ENCODE measurements at places on chromosomes 11 and 22. TPM values are rescaled to one million over a fixed set of nuclear protein-coding genes. Genes with fewer than 3 reads are reported as not detected.
A peak's percentile ranks its signal among the peaks of the same experiment; 100 is the strongest.

The OTOG gene
- not detected for total RNA-seq

The SMCO4 gene
- total RNA-seq: 2.9 TPM

The TESMIN gene
- 1.0 TPM for total RNA-seq

The BAD gene
- 40.4 TPM for total RNA-seq

The TEX54 gene
- total RNA-seq: not detected

The RTN4R gene
- not detected for total RNA-seq

The SERPIND1 gene
- total RNA-seq: not detected

- H3K4me1 ChIP-seq: peaks cover 67% of the 10 kb centered on the region
- peak overlapping the region; percentile 84 for H3K4me3 ChIP-seq
- H3K27ac ChIP-seq: peak overlapping the region; percentile 82
- peaks cover 8% of the 10 kb centered on the region for H3K36me3 ChIP-seq
- DNase-seq: no peak
These were observed 621 bp downstream of the TSPO start for GRCh38 chr22:43152003-43152356.

DNA sequence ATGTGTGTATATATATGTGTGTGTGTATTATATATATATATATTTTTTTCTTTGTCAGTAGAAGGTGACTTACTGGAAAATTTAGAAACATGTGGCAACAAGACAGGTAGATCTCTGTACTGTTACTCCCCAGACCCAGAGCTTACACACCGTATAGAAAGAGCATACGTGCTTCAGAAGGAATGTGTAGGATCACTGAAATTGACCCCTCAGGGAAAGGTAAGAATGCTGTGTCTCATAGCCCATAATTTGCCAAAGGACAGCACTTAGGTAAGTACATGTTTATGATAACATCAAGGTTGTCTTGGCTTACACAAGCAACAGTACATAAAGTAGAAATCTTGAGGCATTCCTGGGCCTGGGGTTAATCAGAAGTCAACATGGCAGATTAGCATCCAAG is 54.2 kb upstream of the PDE3B start:
- no peak overlapping the region for H3K27ac ChIP-seq
- no peaks in the 10 kb centered on the region for H3K4me1 ChIP-seq
- H3K4me3 ChIP-seq: no peak overlapping the region
- no peaks in the 10 kb centered on the region for H3K27me3 ChIP-seq

- no peaks in the 10 kb centered on the region for H3K36me3 ChIP-seq
- DNase-seq: no peak
- H3K27ac ChIP-seq: no peak overlapping the region
- H3K4me3 ChIP-seq: no peak overlapping the region
- no peaks in the 10 kb centered on the region for H3K4me1 ChIP-seq
These were observed 23.3 kb downstream of the WT1 start for GRCh38 chr11:32411942-32412615.

GRCh38 chr11:132851247-132851646 is 681.1 kb downstream of the OPCML start:
- DNase-seq: no peak
- no peaks in the 10 kb centered on the region for H3K27me3 ChIP-seq
- no peaks in the 10 kb centered on the region for H3K36me3 ChIP-seq
- no peak overlapping the region for H3K27ac ChIP-seq

GRCh38 chr11:73554671-73555320 is 43.1 kb downstream of the FAM168A start:
- no peak overlapping the region for H3K4me3 ChIP-seq
- DNase-seq: no peak

DNA sequence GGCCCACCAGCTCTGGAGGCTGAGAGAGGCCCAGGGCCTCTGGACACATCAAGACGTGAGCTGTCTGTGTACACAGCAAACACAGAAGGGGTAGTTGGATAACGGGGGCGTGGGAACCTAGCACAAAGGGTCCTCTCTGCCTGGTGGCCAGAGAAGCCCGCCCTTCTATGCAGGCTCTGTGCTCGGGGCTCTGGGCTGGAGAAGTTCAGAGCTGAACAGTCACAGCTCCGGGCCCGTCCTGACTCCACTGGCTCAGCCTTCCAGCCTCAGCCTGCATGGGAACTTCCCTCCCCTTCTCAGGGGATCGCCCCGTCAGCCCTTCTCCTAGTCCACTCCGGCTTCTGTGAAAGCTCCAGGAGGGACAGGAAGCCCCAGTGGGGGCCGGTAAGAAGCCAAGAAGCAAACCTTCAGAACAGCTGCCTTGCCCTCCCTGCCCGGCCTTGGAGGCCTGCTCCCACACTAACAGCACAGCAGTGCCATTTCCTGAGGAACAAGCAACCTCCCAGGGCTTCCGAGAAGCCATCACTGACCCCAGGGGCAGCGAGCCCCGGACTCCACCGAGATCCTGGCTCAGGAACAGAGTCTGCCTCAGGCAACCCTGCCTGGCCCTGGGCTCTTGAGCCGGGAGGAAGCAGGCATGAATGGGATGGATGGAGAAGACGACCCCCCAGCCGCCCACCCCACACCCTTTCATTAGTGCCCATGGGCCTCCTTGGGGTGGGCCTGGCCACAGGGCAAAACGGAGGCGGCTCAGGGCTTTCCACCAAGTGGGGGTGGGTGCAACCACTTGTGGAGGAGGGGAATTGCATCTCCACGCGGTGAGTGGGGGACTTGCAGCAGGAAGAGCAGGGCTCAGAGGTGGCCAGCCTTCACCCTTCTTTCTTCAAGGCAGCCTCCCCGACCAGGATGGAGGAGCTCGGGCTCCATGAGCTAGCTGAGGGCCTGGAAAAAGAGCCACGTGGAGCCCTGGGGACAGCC is 119.8 kb downstream of the ST3GAL4 start:
- DNase-seq: peak; percentile 43
- H3K27ac ChIP-seq: no peak overlapping the region
- no peak overlapping the region for H3K4me3 ChIP-seq
- peaks cover 2% of the 10 kb centered on the region for H3K4me1 ChIP-seq
- H3K27me3 ChIP-seq: no peaks in the 10 kb centered on the region
- H3K36me3 ChIP-seq: no peaks in the 10 kb centered on the region

DNA sequence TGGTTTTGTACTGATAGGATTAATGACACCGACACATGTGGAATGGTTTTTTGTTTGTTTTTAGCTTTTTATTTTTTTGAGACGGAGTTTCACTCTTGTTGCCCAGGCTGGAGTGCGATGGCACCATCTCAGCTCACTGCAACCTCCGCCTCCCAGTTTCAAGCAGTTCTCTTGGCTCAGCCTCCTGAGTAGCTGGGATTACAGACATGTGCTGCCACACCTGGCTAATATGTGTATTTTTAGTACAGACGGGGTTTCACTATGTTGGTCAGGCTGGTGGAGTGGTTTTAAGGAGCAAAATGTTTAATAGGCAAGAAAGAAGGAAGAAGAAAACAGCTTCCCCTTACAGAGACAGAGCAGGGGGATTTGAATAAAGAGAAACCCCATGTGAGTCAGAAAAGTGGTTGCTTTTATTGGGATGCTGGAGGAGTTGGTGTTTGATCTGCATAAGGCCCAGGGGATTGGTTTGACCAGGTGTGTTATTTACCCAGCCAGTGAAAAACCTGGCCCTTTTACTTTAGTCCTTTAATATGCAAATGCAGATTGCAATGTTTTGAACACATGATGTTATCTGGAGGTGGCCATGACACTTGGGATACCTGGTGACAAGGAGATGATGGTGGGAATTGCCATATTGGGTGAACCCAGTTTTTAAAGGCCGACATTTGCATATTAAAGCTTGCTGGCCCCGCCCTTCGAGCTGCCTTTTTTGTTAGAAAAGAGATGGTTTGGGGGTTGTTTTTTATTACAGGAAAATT is 24.3 kb downstream of the SUSD2 start:
- no peak for DNase-seq
- peak overlapping the region; percentile 93 for H3K27ac ChIP-seq
- peaks cover 31% of the 10 kb centered on the region for H3K4me1 ChIP-seq
- H3K27me3 ChIP-seq: no peaks in the 10 kb centered on the region
- no peaks in the 10 kb centered on the region for H3K36me3 ChIP-seq
- H3K4me3 ChIP-seq: no peak overlapping the region

- no peaks in the 10 kb centered on the region for H3K27me3 ChIP-seq
- peaks cover 3% of the 10 kb centered on the region for H3K36me3 ChIP-seq
- H3K4me1 ChIP-seq: peaks cover 43% of the 10 kb centered on the region
- DNase-seq: peak; percentile 71
- peak overlapping the region; percentile 92 for H3K27ac ChIP-seq
- H3K4me3 ChIP-seq: peak overlapping the region; percentile 56
These were observed 1.2 kb upstream of the RASGRP2 start for GRCh38 chr11:64745189-64745520.

GRCh38 chr22:24730864-24731263 is 43.7 kb downstream of the PIWIL3 start:
- peaks cover 17% of the 10 kb centered on the region for H3K27me3 ChIP-seq
- no peak overlapping the region for H3K4me3 ChIP-seq
- H3K36me3 ChIP-seq: no peaks in the 10 kb centered on the region
- no peak overlapping the region for H3K27ac ChIP-seq

DNA sequence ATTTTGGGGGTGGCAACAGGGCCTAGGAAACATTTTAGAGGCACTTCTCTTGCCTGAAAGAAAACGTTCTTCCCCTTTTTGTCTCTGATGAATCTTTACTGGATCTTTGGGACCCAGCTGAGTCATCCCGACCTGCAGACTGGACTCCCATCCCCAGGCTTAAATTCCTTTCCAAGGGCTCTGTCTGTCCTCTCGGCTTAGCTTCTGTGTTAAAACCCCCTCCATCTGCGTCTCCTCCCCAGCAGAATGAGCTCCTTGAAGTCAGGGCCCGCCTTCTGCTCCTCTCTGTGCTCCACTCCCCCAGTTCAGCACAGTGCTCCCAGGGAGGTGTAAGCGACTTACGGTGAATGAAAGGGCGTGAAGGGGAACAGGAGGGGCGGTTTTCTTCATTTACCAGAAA is 895 bp upstream of the DAGLA start:
- DNase-seq: no peak
- H3K4me1 ChIP-seq: peaks cover 45% of the 10 kb centered on the region
- H3K4me3 ChIP-seq: no peak overlapping the region
- H3K36me3 ChIP-seq: no peaks in the 10 kb centered on the region

DNA sequence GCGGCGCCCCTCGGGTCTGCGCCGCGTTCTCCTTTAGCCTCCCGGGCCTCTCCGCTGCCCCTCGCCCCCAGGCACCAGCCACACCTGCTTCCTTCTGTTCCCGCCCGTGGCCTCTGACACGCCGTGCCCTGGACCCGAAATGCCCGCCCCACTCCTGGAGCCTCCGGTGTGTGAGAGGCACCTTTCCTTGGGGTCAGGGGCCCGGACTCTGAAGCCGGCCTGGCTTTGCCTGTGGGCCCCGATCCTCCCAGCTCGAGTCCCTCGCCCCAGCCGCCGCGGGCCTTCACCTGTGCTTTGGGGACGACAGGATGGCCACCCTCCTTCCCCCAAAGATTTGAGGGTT is 661 bp upstream of the CDPF1 start:
- H3K36me3 ChIP-seq: peaks cover 6% of the 10 kb centered on the region
- peak overlapping the region; percentile 75 for H3K4me3 ChIP-seq
- peaks cover 18% of the 10 kb centered on the region for H3K4me1 ChIP-seq
- peak overlapping the region; percentile 90 for H3K27ac ChIP-seq
- DNase-seq: no peak
- no peaks in the 10 kb centered on the region for H3K27me3 ChIP-seq

DNA sequence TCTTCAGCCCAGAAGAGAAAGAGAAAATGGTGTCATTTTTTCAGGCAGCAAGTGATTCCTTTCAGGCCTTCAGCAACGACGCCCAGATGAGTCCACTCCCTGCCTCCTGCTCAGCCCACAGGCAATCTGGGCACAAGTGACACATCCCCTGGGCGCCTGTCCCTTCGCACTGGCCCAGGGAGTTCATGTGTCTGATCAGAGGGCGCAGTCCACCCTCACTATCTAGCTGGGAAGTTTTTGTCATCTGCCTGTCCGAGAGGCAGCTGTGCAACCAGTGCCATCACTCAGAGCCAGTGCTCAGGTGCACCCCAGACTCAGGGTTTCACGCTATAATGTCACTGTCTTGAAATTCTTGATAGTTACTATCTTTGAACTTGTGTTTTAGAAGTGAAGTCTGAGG is 1.4 kb upstream of the KCNQ1OT1 start:
- no peak for DNase-seq
- H3K27me3 ChIP-seq: no peaks in the 10 kb centered on the region
- no peak overlapping the region for H3K4me3 ChIP-seq
- H3K4me1 ChIP-seq: peaks cover 36% of the 10 kb centered on the region
- no peak overlapping the region for H3K27ac ChIP-seq
- H3K36me3 ChIP-seq: no peaks in the 10 kb centered on the region

- no peaks in the 10 kb centered on the region for H3K27me3 ChIP-seq
- no peaks in the 10 kb centered on the region for H3K36me3 ChIP-seq
- no peak overlapping the region for H3K4me3 ChIP-seq
- H3K27ac ChIP-seq: no peak overlapping the region
- DNase-seq: no peak
- H3K4me1 ChIP-seq: no peaks in the 10 kb centered on the region
These were observed 104.9 kb downstream of the FAM76B start for GRCh38 chr11:95684701-95685100.

- H3K27me3 ChIP-seq: no peaks in the 10 kb centered on the region
- peak; percentile 70 for DNase-seq
- peak overlapping the region; percentile 64 for H3K27ac ChIP-seq
- H3K36me3 ChIP-seq: peaks cover 38% of the 10 kb centered on the region
- H3K4me1 ChIP-seq: no peaks in the 10 kb centered on the region
These were observed 749 bp downstream of the VWA5A start for GRCh38 chr11:124115782-124116616.

DNA sequence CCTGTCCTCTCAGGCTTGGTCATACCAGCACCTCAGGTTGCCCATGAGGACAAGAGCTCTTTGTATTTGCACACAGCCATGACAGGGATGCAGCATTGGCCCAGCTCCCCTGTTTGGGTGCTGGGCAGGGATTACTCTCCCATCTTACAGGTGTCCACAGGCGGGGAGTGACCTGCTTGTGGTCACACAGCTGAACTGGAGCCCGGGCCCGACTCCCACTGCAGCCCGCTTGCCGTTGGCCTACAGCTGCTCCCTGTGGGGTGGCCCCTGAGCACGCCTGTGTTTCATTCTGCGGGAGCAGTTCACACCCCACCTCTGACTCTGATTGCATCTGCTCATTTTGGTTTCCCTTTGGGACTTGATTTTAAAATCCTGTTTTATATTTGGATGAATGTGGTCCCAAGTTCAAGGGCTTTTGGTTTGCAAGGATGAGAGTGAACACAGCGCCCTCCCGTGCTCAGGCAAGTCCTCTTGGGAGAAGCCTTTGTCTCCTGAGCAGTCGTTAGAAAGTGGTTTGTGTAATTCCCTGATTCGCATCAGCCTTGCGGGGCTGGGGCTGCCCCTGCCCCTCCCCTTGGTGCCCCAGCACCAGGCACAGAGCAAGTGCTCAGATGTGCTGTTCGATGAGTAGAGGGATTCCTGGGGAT is 9.3 kb downstream of the PICK1 start:
- no peaks in the 10 kb centered on the region for H3K27me3 ChIP-seq
- DNase-seq: no peak
- peaks cover 97% of the 10 kb centered on the region for H3K36me3 ChIP-seq
- H3K4me3 ChIP-seq: no peak overlapping the region
- peaks cover 21% of the 10 kb centered on the region for H3K4me1 ChIP-seq

DNA sequence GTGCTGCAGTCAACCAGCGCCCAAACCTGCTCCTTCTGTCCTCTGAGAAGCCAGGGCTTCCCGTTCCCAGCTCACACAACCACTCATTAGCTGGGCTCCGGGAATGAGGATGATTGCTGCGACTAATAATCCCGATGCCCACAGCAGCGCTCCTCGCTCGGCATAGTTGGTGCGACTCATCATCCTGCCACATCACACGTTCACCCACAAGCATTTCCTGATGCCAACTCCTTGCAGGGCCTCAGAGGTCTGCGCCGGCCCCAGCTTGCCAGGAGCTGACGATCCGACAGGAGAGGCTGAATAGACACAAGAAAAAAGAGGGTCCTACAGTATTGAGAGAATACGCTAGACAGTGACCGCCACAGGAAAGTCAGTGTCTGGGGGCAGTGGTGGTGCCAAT is 10.6 kb upstream of the CSNK1E start:
- H3K27me3 ChIP-seq: no peaks in the 10 kb centered on the region
- H3K4me3 ChIP-seq: no peak overlapping the region
- no peaks in the 10 kb centered on the region for H3K36me3 ChIP-seq
- no peak overlapping the region for H3K27ac ChIP-seq
- no peaks in the 10 kb centered on the region for H3K4me1 ChIP-seq

Data from stomach (tissue), 19 donors.